T-cell (primary cell): ENCODE measurements at places on chromosomes 11 and 22. TPM values are rescaled to one million over a fixed set of nuclear protein-coding genes. Genes with fewer than 3 reads are reported as not detected.

The PKNOX2 gene
- total RNA-seq: not detected

The B4GALNT4 gene
- total RNA-seq: 2.4 TPM

The ENDOD1 gene
- total RNA-seq: 7.6 TPM

The SLC17A6 gene
- not detected for total RNA-seq

The OR51B5 gene
- not detected for total RNA-seq

The B3GAT3 gene
- 92.8 TPM for total RNA-seq

The SLC5A4 gene
- not detected for total RNA-seq

The NLRP14 gene
- total RNA-seq: not detected

The SLC22A9 gene
- total RNA-seq: not detected

The MMP20 gene
- total RNA-seq: not detected

GRCh38 chr11:17386331-17387084, 2.0 kb downstream of the KCNJ11 start:
- peak; percentile 8 for DNase-seq

- DNase-seq: peak; percentile 83
These were observed at the start of gene TMEM223 for GRCh38 chr11:62791501-62792201. TSS of gene TMEM223 (minus strand) at chr11:62792006. CDS start at chr11:62791994, 12 bp downstream.

DNA sequence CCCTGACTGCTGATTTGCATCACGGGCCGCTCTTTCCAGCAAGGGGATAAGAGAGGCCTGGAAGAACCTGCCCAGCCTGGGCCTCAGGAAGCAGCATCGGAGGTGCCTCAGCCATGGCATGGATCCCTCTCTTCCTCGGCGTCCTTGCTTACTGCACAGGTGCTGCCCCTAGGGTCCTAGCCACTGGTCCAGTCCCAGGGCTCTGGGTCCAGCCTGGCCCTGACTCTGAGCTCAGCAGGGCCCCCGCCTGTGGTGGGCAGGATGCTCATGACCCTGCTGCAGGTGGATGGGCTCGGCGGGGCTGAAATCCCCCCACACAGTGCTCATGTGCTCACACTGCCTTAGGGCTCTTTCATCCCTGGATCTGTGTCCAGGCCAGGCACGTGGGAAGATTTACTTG, 7.0 kb upstream of the IGLL5 start:
- DNase-seq: no peak

GRCh38 chr22:21698430-21699329, 32.9 kb downstream of the PPIL2 start:
- no peak for DNase-seq

DNA sequence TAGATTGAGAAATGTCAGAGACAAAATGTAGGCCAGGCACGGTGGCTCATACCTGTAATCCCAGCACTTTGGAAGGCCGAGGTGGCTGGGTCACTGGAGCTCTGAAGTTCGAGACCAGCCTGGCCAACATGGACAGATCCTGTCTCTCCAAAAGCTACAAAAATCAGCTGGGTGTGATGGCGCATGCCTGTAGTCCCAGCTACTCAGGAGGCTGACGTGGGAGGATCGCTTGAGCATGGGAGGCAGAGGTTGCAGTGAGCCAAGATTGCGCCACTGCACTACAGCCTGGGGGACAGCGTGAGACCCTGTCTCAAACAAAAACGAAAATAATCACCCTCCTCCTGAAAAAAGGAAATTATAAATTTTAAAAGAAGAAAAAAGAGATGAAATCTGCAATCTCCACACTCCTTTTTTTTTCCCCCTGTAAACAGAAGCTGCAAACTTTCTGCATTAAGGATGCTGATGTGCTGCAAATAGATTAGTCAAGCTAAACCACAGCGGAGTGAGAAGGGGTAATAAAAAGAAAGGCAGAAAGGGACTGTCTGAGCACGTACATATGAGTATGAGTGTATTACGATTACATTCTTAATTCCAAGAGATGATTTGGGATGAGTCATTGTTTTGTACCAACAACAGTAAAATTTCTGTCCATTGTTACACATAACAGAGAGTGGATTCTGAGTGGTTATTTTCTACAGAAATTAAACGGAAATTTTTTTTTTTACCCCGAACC, 87.3 kb downstream of the SIK3 start:
- no peak for DNase-seq

- no peak for DNase-seq
These were observed 18.9 kb upstream of the HEPHL1 start for GRCh38 chr11:94002226-94002625.

DNA sequence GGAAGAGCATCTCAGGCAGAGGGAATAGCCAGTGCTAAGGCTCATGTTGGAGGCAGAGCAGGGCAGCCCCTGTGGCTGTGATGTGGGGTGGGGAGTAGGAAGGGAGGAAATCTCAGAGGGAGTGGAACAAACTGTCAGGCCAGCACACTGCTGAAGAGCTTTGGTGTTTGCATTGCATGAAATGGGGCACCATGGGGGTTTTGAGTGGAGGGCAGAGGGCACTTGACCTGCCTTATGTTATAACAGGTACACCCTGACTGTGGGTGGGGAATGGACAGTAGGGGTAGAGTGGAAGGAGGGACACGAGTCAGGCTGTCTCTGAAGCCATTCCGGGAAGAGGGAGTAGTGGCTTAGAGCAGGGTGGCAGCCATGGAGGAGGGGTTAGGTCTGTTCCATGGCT, 24.0 kb downstream of the PRDM11 start:
- no peak for DNase-seq

DNA sequence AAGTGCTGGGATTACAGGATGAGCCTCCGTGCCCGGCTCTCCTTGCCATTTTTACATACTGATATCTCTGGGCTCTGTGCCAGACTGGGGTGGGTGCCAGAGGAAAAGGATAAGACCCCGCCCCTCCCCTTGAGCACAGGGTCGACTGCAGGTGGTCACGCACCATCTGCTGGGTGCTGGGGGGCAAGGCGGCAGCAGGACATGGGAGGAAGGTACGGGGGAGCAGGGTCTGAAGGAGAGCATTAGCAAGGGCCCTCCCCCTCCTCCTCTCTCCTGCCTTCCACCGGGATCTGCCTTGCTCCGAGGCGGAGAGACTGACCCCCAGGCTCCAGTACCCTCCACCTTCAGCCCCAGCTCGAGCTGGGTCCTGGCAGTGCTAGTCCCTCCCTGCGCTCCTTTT, 9.7 kb upstream of the PGA3 start:
- no peak for DNase-seq

DNA sequence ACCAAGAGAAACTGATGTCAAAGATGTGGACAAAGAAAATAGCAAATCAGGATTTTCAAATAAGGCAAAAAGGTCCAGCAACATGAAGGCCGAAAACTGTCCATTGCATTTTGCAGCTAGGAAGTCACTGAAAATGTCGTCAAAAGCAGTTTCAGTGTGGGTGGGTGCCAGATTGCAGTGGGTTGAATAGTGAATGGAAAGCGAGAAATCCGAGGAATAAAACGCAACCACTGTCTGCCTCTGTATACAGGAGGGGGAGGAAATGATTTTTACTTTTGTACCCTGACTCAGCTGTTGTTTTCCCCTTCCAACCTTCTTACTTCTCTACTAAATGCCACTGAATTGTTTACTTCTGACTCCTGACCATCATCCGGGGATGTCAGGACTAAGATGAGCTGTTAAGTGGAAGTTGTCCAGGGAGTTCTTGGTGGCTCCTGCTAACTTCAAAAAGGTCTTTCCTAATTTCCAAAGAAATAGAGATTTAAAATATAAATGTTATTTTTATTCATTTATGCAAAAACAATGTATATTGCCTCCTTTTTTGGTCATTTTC, 64.9 kb upstream of the BIRC3 start:
- DNase-seq: no peak

- no peak for DNase-seq
These were observed 214.5 kb upstream of the UBASH3B start for GRCh38 chr11:122440811-122441665.

DNA sequence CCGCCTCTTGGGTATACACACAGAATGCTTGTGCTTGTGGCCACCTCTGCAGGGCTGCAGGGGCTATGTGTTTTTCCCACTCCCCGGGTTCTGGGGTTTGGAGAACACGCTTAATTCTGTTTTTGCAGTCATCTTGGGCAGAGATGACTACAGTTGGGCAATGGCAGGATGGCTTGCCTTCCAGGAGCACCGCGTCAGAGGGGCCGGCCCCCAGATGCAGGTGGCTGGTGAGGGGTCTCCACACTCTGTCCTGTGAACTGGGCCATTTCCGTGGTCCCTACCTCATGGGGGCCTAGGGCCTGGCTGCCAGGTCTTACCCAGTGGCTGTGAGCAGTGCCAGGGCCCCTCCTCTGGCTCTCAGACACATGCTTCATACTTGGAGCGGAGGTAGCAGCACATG, 68.3 kb downstream of the CTTN start:
- DNase-seq: no peak

- DNase-seq: no peak
These were observed 476.9 kb downstream of the MIAT start for GRCh38 chr22:27134315-27134701.

DNA sequence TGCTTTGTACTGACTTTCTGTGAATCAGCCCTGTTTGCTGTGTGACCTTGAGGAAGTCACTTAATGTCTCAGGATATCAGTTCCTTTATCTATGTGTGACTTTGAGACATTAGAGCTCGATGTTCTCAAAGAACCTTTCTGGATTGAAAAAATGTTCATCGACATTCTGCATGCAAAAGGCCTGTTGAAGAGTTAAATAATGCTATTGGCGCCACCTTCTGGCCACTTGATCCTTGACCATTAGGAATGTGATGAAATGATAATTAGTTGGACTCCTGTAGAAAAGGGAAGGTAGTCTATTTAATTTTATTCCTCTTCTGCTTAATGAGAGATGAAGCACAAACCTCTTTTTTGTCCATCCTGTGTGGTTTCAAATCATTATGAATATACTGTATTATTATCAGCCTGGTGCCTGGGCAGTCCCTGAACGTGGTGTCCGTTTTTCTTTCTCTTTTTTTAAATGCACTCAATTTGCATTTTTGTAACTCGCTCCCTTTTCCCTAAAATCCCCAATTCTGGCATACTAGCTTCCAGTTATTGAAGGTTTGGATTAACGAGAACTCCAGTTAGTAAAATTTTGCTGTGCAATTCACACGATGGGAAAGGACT, 20.7 kb downstream of the ELF5 start:
- DNase-seq: peak; percentile 11

DNA sequence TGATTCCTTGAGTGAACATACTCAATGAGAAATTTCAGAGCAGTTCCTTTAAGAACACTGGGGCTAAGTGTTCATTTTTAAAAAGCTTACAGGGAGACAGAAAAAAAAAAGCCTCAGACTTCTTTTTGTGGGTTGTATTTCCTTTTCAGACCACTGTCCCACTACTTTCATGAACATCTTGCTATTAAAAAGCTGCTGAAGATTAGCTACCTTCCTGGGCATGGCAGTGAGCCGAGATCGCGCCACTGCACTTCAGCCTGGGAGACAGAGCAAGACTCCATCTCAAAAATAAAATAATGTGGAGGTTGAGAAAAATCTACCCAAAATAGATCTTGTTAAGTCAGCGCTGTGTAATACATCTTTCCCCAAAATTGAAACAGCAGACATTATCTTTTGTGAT, 10.8 kb downstream of the TRAF6 start:
- DNase-seq: no peak

DNA sequence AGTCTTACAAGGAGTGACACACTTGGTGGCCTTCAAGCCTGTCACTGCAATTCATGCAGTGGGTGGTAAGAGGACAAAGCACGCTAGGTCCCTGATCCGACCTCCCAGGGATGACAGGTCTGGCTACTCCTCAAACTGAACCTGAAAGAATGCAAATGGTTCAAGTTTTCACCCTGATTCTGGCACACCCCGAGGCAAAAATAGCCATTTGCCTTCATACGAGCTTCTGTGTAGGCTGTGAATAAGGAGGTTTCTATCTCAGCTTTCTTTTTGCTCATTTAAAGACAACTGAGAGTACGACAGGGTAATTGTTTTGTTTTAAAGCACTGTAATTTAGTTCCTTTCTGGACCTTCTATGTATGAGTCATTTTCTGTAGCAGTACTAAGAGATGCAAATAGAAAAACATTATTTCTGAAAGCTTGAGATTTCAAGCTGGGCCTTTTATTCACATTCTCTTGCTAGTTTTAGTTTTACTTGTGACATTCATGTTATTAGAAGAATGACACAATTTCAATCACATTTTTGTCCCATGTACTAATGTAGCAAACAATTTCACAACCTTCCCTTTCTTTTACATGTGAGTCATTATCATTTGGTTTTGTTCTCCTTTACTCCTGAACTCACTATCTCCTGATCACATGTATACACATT, 56.6 kb upstream of the FDX1 start:
- no peak for DNase-seq

DNA sequence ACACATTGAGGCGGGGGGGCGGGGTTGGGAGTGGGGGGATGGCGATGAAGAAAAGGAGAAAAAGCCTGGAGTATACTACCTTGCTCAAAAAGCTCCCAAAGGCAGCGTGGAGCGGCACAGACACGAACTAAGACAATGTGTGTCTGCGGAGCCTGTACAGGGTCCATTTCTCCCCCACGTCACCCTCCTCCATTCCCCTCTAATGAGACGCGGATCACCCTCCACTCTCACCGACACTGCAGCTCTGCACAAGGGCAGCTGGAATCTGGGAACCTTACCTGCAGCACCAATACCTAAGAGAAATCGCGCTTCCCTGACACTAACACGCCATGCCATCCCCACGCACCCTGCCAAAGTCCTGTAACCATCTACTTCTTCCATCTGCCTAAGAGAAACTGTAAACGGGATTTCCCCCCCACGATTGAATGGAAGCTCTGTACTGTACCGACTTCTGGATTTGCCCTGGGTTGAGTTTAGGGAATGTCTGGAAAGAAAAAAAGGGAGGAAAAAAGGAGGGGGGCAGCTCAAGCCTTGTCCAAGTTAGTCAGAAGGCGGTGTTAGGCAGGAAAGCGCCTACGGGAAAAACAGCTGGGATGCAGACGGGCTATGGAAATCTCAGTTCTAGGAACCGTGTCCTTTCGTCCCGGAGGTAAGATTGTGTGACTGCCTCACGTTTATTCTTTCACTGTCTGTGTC, 125.7 kb upstream of the C11orf58 start:
- DNase-seq: no peak

- no peak for DNase-seq
These were observed 10.9 kb downstream of the HEPHL1 start for GRCh38 chr11:94032066-94032465.

DNA sequence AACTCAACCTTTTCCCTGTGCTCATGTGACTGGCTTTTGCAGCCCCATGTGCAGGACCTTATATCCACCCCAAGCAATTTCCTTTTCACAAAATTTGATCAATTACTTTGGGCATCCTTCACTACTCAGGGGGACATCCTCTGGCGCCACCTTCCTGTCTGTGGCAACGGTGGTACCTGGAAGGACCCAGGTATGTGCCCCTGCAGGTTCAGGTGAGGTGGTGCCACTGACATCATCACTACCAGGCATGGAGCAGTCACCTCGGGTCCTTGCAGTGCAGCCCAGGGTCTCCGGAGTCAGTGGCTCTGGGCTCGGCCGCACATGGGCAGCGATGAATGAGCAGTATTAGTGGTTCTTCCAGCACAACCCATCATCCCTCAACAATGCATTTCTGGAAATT, 37.7 kb upstream of the B3GAT1 start:
- no peak for DNase-seq

- DNase-seq: no peak
These were observed 64.0 kb downstream of the OTOG start for GRCh38 chr11:17611049-17611448.

GRCh38 chr11:95255251-95256145, 24.5 kb upstream of the SESN3 start:
- no peak for DNase-seq

- no peak for DNase-seq
These were observed 5.9 kb upstream of the CNTF start for GRCh38 chr11:58616594-58616993.
